ENCODE measurements at places on chromosomes 3 and 15. TPM values are rescaled to one million over a fixed set of nuclear protein-coding genes. Genes with fewer than 3 reads are reported as not detected.

The NLGN1 gene
- 5.7 TPM for total RNA-seq

The IL5RA gene
- 0.11 TPM for total RNA-seq

GRCh38 chr3:63290686-63291085, 12.6 kb downstream of the SYNPR start:
- no peak overlapping the region for H3K4me3 ChIP-seq
- H3K27ac ChIP-seq = no peak overlapping the region
- H3K27me3 ChIP-seq = peaks cover 5% of the 10 kb centered on the region
- H3K4me1 ChIP-seq = no peaks in the 10 kb centered on the region

DNA sequence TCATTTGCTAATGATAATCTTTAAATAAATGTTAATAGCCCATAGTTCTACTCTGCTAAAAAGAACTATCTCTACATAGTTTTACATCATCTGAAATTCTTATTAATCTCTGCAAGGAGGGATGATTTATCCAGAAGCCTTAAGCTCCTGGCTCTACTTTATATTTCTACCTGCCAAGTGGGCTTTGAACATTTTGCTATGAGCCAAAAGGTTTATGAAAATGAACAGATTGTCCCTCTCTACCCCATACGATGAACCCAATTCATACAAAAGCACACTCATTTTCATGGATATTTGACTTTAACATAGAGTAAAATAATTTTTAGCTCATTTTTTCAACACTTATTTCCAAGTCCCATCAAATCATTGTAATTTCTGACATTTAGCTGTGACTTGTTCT, 611.0 kb downstream of the NSUN3 start:
- H3K27ac ChIP-seq = no peak overlapping the region
- H3K4me1 ChIP-seq = peaks cover 6% of the 10 kb centered on the region
- no peaks in the 10 kb centered on the region for H3K27me3 ChIP-seq
- no peak for DNase-seq
- H3K36me3 ChIP-seq = no peaks in the 10 kb centered on the region

The GORASP1 gene
- total RNA-seq = 64.3 TPM

- no peak for DNase-seq
- H3K4me1 ChIP-seq = no peaks in the 10 kb centered on the region
- H3K27me3 ChIP-seq = no peaks in the 10 kb centered on the region
Measured at GRCh38 chr3:55664387-55664786, 177.3 kb upstream of the WNT5A start.

- H3K4me1 ChIP-seq = peaks cover 4% of the 10 kb centered on the region
- no peaks in the 10 kb centered on the region for H3K36me3 ChIP-seq
- no peak within 1 kb of the TSS for H3K27ac ChIP-seq
- DNase-seq = peak; percentile 30
Measured at GRCh38 chr15:51750792-51751696, at the start of gene TMOD2. TMOD2 (plus strand) TSS chr15:51751597; CDS start chr15:51766442, 14,845 bp downstream.

GRCh38 chr3:108099244-108099643, 8.4 kb upstream of the CD47 start:
- H3K4me1 ChIP-seq = peaks cover 5% of the 10 kb centered on the region
- H3K27me3 ChIP-seq = peaks cover 10% of the 10 kb centered on the region
- no peak overlapping the region for H3K27ac ChIP-seq
- no peak for DNase-seq

The AADACL2 gene
- total RNA-seq = not detected

The NME9 gene
- 2.3 TPM for total RNA-seq

The KLHL6 gene
- total RNA-seq = 0.12 TPM

GRCh38 chr3:3295586-3295985, 116.1 kb upstream of the CRBN start:
- no peak overlapping the region for H3K27ac ChIP-seq
- no peaks in the 10 kb centered on the region for H3K36me3 ChIP-seq
- no peak for DNase-seq
- H3K4me3 ChIP-seq = no peak overlapping the region

The SNTN gene
- not detected for total RNA-seq

DNA sequence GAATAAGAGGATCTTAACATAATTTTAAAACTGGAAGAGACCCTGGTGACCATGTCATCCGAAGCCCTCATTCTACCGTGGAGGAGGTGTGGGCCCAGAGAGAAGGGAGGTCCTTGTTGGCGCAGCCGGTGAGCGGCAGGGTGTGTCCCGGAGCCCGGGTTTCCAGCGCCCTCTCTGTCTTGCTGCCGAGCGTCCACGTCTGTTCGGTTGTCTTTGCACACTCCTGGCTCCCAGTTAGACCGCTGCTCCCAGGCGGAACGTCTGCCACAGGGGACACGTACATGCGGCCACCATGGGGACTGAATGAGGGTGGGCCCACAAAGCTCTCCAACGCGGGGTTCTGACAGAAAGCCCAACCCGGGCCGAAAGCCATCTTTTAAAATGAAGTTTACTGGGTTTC, 6.6 kb upstream of the MUC4 start:
- H3K4me3 ChIP-seq = no peak overlapping the region
- peaks cover 5% of the 10 kb centered on the region for H3K4me1 ChIP-seq
- DNase-seq = no peak
- peaks cover 18% of the 10 kb centered on the region for H3K27me3 ChIP-seq
- H3K36me3 ChIP-seq = no peaks in the 10 kb centered on the region

DNA sequence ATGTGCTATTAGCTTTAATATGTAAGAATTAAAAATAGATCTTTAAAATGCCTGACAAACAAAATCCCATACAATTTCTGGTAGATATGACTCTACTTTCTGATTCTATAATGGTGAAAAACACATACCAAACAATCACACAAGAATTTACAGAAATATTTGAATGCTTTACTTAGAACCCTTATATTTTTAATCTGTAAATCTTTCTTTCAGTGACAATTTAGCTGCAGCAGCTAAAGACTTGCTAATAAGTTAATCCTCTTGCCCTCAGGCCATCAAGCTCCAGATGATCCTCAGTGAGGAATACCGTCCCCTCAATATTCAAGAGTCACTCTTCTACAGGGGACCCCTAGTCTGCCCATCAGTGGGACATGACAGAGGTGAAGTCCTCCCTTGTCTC, 55.6 kb downstream of the C3orf80 start:
- peaks cover 4% of the 10 kb centered on the region for H3K36me3 ChIP-seq
- DNase-seq = no peak
- no peaks in the 10 kb centered on the region for H3K4me1 ChIP-seq
- no peaks in the 10 kb centered on the region for H3K27me3 ChIP-seq
- H3K4me3 ChIP-seq = no peak overlapping the region
- H3K27ac ChIP-seq = no peak overlapping the region

DNA sequence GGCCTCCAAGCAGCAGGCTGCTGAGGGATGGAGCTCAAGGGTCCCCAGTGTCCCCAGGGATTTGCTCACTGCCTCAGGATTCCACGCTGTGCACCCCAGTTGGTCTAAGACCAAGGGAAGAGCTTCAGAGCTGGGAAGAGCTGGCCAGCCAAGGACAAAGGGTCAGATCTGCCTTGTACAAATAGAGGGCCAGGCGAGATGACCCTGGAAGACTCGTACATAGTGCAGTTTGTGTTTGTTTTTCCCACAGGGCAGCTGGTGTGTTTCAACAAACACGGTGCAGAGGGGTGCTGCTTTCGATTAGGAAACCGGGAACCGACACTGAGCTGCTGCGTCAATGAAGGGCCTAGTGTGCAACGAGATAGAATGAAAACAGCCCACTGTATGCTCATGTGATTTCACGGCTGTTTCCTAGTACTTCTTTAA, 56.1 kb upstream of the TRPM1 start:
- DNase-seq = no peak
- H3K36me3 ChIP-seq = no peaks in the 10 kb centered on the region
- H3K4me1 ChIP-seq = peaks cover 28% of the 10 kb centered on the region
- no peaks in the 10 kb centered on the region for H3K27me3 ChIP-seq
- H3K4me3 ChIP-seq = peak overlapping the region; percentile 35
- H3K27ac ChIP-seq = peak overlapping the region; percentile 97

The HESX1 gene
- 0.96 TPM for total RNA-seq

DNA sequence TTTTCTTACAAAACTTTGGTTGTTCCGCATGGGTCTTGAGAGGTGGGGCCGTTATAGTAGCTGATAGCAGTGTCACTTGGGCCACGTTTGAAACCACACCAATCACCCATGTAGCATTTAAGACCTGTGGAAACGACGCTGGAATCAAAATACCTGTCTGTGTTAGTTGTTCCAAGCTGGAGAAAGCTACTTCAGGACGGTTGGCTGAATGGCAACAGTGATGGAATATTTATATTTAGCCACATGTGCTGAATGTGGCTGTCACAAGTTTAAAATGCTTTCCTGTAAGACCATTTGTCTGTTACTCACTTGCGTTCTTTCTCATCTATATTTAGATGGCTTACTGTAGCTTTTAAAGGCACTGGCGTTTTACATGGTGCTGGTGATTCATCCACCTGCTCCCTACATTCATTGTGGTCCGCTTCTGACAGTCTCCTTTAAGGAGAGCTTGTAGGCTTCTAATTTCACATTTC, 1.4 kb downstream of the DNAJA4 start:
- H3K4me1 ChIP-seq = no peaks in the 10 kb centered on the region
- H3K4me3 ChIP-seq = no peak overlapping the region
- H3K36me3 ChIP-seq = no peaks in the 10 kb centered on the region
- DNase-seq = no peak
- peaks cover 10% of the 10 kb centered on the region for H3K27me3 ChIP-seq

DNA sequence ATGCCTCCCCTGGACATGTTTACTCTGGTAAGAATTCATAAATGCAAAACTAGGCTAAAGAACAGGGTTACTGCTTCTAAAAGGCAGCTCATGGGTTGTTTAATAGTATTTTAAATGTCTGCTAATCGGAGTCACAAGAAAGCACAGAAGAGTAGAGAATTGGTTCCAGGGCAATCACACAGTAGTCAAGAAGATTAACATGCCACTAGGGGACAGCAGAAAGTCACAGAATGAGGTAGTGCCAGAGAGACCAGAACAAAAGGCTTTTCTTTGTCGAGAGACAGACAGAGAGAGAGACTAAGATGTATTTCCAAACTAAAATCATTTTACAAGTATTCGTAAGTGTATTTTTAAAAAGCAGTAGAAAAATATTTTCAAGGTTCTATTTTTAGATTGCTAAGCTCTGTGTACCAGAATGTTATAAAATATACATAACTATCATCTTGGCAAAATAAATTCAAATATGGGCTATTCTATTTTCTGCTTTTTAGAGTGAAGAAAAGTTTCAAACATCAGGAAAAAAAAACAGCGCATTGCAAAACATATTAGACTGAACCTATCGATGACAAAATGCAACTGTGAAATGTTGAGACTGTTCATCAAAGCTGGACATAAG, 78.3 kb upstream of the CDIN1 start:
- no peak for DNase-seq
- H3K36me3 ChIP-seq = no peaks in the 10 kb centered on the region
- H3K27me3 ChIP-seq = no peaks in the 10 kb centered on the region
- peaks cover 58% of the 10 kb centered on the region for H3K4me1 ChIP-seq
- H3K4me3 ChIP-seq = no peak overlapping the region

The PDZRN3 gene
- 31.0 TPM for total RNA-seq

DNA sequence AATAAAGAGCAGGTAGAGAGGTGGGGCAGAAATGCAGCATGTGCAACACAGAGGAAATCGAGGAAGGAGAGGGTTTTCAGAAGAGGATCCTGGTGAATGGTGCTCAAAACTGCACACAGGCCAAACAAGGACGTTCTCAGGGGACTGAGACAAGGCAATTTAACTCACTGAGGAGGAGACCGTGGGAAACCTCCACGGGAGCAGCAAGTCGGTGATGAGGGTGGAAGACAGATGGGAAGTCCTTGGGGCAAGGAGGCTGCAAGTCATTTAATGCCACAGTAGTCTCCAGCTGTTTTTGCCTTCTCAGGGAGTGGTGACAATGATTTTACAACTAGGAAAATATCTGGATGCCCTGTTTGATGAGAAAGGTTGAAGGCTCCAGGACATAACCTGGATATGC, 11.5 kb upstream of the PDIA5 start:
- H3K4me3 ChIP-seq = no peak overlapping the region
- DNase-seq = no peak
- H3K4me1 ChIP-seq = peaks cover 9% of the 10 kb centered on the region
- no peaks in the 10 kb centered on the region for H3K36me3 ChIP-seq

GRCh38 chr3:39456159-39456558, 11.3 kb upstream of the MOBP start:
- H3K4me1 ChIP-seq = peaks cover 6% of the 10 kb centered on the region
- DNase-seq = no peak
- no peak overlapping the region for H3K27ac ChIP-seq
- H3K36me3 ChIP-seq = no peaks in the 10 kb centered on the region

DNA sequence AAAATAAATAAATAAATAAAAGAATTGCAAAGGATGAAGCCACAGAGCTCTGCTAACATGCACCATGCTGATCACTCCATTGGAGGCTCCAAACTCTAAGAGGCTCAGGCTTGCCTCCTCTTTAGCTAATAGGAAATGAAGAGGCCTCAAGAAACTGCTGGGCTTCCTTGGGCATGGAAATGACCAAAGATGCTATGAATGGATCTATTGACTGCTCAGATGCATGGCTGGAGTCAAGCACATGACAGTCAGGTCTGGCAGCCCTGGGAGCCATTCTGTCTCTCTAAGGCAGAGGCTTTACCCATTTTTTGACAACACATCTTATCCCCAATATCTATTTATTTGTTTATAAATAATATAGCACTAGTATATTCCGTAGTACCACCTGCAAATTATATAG, 5.3 kb upstream of the LIPC start:
- no peak overlapping the region for H3K27ac ChIP-seq
- no peak for DNase-seq

DNA sequence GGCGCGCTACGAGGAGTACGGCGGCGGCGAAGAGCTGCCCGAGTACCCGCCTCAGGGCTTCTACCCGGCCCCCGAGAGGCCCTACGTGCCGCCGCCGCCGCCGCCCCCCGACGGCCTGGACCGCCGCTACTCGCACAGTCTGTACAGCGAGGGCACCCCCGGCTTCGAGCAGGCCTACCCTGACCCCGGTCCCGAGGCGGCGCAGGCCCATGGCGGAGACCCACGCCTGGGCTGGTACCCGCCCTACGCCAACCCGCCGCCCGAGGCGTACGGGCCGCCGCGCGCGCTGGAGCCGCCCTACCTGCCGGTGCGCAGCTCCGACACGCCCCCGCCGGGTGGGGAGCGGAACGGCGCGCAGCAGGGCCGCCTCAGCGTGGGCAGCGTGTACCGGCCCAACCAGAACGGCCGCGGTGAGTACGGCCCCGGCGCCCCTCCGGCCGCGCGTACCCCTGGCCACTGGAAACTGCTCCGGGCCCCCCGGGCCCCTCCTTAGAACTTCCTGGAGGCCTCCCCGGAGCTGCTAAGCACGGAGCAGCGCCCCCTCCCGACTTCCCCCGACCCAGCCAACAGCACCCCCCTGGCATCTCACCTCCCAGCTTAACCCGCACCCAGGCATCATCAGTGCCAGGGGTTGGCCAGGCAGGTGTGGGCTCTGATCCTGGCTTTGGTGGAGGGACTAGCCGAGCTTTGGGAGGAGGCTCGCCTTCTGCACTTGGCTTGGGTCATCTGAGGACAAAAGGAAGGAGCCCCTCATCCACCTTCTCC, 1.4 kb downstream of the LOXL1 start:
- H3K36me3 ChIP-seq = no peaks in the 10 kb centered on the region
- H3K27me3 ChIP-seq = peaks cover 29% of the 10 kb centered on the region
- peak; percentile 63 for DNase-seq

All from progenitor cell of endocrine pancreas (in vitro differentiated cells).